ENCODE measurements at places on chromosomes 3 and 15.

- DNase-seq = no peak
Measured at GRCh38 chr15:88839146-88839545, 35.9 kb downstream of the ACAN start.

GRCh38 chr3:135576751-135577150, 388.8 kb upstream of the PPP2R3A start:
- DNase-seq = no peak

DNA sequence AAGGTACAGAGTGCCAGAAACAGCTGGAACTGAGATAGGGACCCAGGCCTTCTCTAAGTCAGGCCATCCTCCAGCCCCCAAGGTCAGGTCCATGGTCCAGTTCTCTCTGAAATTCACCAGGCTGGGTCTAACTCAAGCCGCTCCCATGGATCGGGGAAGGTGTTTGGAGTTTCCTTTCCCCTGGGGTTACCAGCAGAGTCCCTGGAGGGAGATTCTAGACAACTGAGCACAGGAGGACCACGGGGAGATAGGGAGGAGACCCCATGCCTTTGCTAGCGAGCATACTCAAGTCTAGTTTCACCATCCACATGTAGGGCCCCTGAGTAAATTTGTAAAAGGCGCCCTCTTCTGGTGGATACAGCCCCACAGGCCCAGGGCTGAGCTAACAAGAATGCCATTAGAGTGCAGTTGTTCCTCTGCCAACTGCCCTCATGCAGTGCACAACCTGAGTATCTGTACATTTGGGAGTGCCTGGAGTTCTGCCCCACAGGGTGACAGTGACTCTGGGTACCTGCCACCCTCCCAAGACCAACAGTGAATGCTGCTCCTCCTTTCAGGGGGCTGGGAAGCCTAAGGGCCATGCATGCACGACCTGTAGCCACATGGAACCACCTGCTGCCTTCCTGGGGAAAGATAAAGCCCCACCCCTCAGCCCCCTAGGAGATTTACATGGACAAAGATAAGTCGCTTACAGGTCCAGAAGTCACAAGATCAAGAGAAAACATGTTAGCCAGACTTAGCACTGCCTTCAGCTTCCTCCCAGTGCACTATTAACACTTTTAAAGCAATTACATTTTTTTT, 89.0 kb downstream of the IQSEC1 start:
- no peak for DNase-seq

- no peak for DNase-seq
Measured at GRCh38 chr3:72722930-72723726, 125.1 kb downstream of the SHQ1 start.

GRCh38 chr3:6601374-6601773, 259.5 kb upstream of the GRM7 start:
- DNase-seq = no peak

DNA sequence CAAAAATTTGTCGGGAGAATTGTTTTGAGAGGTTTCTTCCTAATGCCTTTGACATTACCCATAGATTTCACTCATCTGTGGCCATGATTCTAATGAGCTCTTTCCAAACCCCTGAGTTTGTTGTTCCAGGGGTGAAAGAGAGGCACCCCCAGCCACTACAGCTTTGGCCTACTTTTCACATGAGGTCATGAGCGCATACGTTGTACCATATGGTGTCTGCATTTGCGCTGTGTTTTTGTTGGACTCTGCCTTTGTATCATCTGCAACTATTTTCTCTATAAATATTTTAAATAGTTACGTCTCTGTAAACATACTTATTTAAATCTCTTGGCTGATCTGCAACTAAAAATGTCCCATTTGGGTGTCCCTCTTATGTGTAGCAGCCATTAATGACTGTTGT, 107.9 kb downstream of the LRTM1 start:
- no peak for DNase-seq

All from stimulated activated CD8-positive, alpha-beta memory T cell treated with anti-CD3 and anti-CD28 coated beads, Interleukin-7, amount 100 ng/mL, for 48 hours (primary cell).